ENCODE measurements at places on chromosomes 6 and 20.

DNA sequence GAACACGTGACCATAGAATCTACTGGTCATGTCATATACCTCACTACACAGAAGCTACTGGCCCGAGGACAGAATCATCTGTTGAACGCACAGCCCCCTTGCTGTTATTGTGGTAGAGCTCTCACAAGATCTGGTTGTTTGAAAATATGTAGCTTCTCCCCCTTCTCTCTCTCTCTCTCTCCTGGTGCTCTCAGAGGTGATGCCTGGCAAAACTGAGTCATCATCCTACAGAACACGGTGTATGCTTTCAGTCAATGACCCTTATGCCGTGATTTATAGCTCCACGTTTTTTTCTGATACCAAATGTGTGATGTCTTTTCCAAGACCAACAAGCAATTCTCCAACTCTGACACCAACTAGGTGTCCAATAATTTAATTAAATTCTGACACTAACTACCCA, 13.0 kb upstream of the RBM24 start:
- no peak for DNase-seq

- DNase-seq: no peak
Observed at GRCh38 chr6:134295953-134296553, 21.9 kb downstream of the SGK1 start.

DNA sequence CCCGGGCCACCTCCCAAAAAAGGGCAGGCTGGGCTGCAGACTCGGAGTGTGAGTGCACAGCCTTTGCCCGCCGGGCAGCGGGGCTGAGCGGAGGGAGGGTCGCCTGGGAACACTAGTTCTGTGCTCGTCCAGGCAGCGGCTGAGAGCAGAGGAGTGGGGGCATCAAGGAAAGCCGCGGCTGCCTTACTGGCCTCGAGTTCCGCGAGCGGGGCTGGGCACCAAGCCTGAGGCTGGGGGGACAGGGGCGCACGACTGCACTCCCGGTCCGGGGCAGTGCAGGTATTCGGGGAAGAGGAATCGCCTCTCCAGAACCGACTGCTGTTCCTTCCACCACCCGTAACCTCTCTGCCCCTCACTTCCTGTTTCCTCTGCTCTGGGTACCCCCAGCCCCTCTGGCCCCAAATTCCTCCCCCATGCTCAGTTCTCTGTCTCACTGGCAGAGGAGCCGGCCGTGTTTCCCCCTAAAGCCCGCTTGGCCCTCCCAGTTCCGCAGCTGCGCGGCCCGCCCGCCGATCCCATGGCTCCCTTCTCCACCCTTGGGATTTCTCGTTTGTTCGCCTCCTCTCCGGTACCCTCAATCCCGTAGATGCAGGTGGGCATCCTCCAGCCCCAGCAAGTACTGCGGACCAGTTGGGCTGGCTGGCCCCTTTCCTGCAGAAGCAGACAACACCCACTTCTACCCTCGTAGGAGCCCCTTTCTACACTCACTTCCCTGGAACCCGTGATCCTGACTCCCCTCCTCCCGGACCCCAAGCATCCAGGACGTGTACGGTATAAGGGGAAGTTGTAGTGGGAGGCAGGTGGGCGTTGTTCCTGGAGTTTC, 5.1 kb downstream of the RING1 start:
- no peak for DNase-seq

DNA sequence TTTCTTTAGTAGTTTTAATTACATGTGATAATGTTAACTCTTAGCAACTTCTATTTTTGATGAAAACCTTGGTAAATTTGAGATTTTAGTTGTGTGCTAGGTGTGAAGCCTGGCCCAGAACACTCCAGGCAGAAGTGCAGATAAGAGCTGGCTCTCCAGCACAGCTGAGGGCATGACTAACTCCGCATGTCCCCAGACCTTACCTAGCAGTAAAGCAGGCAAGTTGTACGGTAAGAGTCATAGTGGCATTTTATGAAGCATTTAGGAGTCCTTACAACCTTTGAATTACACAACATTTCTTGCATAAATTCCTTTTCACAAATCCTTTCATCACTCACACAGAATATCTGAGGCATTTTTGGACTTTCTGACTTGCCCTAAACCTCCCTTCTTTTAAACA, 67.2 kb downstream of the OPRM1 start:
- DNase-seq: no peak

GRCh38 chr6:52546192-52546591, 30.7 kb downstream of the TRAM2 start:
- DNase-seq: no peak

GRCh38 chr6:129646642-129647041, 63.3 kb downstream of the ARHGAP18 start:
- no peak for DNase-seq

DNA sequence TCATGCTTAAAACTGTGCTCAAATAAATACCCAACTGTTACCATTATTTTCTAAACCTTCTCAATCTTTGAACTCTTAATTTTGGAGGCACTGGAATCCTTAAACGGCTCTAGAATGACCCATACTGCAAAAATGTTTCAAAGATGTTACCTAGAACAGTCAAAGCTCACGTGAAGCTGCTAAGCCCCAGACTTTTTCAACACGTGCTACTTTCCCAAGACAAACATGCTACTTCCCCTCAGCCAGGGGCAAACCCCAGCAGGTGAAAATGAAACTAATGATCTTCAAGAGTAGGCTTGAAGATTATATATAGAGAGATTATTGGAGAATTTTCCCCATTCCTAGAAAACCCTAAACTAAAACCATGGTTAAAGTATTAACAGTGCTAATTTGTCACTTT, 28.1 kb downstream of the HUS1B start:
- DNase-seq: no peak

DNA sequence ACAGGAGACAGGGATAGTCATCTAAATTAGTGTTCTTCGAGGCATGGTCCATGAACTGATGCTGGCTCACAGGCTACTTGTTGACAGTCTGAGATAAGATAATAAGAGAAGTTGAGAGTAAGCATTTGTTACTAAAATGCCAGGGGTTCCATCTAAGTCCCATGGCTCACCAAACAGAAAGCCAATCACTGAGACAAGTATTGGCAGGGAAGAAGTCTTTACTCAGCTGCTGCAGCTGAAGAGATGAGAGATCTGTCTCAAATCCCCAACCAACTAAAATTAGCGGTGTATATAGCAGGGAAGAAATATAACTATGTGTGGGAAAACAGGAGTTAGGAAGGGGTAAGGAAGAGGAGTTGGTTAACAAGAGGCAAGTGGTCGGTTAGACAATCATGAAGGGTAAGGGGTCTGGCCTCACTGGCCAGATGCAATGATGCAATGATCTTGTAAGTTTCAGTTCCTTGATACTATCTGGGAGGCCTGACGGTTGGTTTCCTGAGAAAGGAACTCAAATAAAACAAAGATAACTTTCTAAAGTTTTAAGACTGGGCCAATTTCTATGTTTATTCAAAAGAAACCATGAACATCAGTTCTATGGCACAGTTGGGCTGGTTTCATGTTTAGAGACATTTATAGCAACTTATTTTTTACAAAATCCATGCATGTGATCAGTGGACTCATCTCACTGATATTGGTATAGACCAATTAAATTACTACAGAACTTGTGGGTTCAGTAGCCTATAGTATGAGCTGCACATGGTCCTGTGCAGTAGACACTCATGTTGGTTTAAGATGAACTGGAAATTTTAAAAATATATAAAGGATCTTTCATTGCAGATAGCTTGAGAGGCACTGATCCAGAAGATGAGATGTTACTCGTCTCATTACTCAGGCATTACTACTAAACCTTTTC, 9.9 kb upstream of the HEBP2 start:
- DNase-seq: no peak

DNA sequence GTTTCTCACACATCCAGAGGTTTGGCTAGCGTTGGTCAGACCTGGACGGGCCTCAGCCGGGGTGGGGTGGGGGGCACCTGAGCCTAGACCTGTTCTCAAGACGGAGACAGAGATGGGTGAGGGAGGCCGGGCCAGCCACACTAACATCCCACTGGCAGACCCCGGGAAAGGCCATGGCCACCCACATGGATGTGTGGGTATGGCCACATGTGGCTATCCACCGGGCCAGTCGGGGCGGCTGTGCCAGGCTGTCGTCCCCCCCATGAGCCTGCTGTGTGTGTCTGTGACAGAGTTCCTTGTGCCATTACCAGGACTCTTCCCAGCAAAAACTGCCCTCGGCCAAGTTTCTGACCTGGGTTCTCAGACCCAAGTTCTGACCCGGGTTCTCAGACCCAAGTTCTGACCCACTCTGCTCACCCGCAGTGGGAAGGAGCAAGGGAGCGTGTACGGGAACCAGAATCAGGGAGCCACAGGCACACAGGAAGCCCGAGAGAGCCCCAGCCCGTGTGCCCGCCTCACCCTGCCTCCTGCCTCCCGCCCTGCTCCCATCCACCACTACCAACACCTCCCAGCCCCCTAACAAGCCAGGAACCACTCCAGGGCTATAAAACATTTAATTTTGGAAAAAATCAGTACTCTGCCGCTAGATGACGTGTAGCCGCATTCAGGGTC, 255.5 kb downstream of the TAF4 start:
- DNase-seq: no peak

GRCh38 chr6:167781868-167782267, 44.8 kb upstream of the AFDN start:
- DNase-seq: no peak

DNA sequence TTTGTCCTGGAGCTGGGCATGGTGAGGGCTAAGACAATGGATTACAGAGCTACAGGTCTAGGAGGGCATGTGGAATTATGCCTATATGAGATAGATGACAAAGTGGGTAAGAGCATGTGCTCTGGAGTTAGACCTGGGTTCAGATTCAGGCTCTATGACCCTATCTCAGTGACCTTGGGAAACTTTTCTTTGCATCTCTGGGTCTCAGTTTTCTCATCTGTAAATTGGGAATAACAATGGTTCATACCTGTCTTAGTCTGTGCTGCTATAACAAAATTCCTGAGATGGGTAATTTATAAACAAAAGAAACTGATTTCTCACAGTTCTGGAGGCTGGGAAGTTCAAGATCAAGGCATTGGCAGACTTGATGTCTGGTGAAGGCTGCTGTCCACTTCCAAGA, 30.3 kb downstream of the PPARD start:
- no peak for DNase-seq

DNA sequence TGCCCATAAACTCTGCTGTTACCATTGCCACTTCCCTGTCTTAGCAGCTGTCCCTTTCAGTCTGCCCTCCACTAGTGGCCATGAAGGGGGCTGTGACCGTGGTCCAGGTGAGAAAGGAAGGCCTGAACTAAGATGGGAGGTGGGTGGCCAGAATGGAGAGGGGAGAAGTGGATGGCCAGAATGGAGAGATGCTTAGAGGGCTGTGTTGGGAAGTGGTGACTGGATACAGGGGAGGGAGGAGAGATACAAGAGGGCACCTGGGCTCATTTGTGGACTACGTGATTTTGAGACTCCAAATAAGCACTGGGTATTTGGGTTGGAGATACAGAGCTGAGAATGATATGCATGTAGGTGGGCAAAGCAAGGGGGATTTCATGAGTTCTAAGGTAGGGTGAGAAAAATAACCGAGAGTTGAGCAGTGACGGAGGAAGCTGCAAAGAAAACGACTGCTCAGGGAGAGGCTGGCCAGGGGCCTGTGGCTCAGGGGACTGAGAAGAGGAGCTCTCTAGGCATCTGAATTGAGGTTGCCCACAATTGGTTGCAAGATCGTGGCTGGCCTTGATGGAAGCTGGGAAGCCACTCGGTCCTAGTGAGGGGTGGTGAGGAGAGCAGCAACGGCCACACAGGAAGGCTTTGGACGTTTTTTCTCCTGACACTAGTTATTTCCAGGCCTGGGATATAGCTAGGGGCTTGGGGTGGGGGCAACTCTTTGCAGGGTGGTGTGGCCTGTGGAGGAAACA, 36.9 kb downstream of the PANK2 start:
- DNase-seq: no peak

DNA sequence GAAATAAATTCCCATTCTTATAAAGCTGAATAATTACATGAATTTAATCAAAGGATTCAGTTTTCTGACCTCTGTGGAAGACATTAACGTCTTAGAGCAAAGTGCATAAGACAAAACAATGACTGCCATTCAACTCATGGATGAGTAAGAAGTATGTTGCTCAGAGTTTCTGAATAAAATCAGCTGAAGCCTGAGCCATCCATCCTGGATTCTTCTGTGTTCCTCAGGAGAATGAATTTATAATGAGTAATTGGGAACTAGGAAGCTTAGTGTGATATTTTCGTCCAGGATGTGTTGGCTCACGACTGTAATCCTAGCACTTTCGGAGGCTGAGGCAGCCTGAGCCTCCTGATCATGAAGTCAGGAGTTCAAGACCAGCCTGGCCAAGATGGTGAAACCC, 62.8 kb downstream of the PERP start:
- no peak for DNase-seq

DNA sequence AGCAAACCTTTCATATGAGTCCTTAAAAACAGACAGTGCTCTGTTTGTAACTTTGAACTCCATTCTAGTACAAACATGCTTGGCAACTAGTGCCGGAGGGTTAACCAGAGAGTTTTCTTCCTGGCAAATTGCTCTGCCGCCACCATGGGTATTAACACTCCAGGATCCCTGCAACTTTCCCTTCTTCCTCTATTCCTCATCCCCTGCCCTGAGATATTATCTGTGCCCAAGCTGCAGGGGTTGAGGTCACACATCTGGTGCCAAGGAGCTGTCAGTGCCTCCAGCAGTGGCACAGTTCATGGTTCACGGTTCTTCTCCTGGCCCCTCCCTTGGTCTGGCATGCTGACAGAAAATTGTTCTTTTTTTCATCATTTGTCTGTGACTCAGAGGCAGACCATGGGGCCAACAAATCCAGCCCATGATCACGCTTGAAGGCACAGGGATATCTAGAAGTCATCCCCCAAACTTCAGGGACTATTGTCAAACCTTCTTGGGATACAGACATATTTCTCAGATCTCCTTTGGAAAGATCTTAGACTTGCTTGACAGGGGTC, 77.5 kb downstream of the ATXN1 start:
- DNase-seq: no peak

GRCh38 chr20:20747298-20747697, 34.9 kb upstream of the RALGAPA2 start:
- no peak for DNase-seq

GRCh38 chr6:134172020-134172705, 119.7 kb upstream of the SLC2A12 start:
- DNase-seq: no peak

DNA sequence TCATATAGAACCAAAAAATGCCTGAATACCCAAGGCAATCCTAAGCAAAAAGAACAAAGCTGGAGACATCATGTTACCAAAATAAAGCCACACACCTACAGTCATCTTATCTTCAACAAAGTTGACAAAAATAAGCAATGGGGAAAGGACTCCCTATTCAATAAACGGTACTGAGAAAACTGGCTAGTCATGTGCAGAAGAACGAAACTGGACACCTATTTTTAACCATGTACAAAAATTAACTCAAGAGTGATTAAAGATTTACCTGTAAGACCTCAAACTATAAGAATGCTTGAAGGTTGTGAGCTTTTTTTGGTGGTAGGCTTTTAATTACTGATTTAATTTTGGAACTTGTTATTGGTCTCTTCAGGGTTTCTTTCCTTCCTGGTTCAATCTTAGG, 236.0 kb upstream of the DEFB112 start:
- no peak for DNase-seq
